ENCODE measurements at places on chromosomes 1 and 21.

GRCh38 chr1:240285540-240285939 lies 193.9 kb downstream of the FMN2 start:
- DNase-seq = no peak

GRCh38 chr1:86289746-86290145 lies 106.4 kb downstream of the ODF2L start:
- no peak for DNase-seq

GRCh38 chr1:8317647-8318381 lies at the start of gene SLC45A1:
TSS of gene SLC45A1 (plus strand) at chr1:8318114. CDS start at chr1:8324330, 6,216 bp downstream.
- DNase-seq = peak; percentile 86

DNA sequence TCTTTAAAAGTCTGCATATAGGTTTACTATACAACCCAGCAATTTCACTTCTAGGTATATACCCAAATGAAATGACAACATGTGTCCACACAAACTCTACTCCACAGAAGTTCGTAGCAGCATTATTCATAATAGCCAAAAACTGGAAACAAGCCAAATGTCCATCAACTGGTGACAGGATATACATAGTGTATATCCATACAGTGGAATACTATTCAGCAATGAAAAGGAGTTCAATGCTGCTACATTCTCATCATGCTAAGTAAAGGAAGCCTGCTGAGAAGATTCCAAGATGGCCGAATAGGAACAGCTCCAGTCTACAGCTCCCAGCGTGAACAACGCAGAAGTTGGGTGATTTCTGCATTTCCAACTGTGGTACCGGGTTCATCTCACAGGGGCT lies 200.6 kb downstream of the PATJ start:
- DNase-seq = no peak

- DNase-seq = no peak
Observed at GRCh38 chr1:201279313-201279712, 4.0 kb upstream of the PKP1 start.

GRCh38 chr1:162690672-162691434 lies 58.6 kb downstream of the DDR2 start:
- no peak for DNase-seq

DNA sequence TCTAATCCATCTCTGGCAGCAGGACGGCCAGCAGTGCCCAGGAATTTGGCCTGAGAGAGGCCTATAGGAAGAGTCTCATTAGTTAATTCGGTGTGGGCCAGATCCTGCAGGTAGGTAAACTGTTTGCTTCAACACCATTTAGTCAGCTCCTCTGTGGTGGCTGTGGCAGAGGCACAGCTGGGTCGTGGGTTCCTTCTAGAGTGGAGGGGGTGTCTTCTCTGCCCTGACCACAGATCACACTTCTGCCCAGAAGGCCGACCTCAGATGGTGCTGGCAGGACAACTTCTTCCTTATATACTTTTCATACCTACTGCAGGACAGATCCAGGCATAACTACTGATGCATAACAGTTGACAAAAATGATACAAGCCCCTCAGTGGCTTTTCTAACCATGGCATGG lies 281.4 kb downstream of the RPS6KC1 start:
- no peak for DNase-seq

GRCh38 chr1:230992100-230992774 lies 13.3 kb downstream of the ARV1 start:
- no peak for DNase-seq

DNA sequence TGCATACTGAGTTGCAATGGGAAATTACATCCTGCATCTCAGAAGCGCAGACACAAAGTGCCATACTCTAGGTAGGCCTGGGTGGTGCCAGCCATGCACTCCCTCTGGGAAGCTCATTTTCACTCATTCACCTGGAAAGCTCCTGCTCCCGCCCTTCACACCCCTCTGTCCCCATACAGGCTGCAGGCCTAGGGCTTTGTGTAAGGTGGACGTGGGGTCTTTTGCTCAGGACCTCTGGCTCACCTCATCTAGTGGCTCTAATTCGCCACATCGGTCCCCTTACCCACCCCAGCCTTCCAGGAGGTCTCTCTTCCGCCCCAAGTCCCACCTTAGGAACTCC lies 751 bp downstream of the MRPS15 start:
- DNase-seq = no peak

GRCh38 chr1:223714849-223715603 lies 2.7 kb downstream of the CAPN2 start:
- no peak for DNase-seq

DNA sequence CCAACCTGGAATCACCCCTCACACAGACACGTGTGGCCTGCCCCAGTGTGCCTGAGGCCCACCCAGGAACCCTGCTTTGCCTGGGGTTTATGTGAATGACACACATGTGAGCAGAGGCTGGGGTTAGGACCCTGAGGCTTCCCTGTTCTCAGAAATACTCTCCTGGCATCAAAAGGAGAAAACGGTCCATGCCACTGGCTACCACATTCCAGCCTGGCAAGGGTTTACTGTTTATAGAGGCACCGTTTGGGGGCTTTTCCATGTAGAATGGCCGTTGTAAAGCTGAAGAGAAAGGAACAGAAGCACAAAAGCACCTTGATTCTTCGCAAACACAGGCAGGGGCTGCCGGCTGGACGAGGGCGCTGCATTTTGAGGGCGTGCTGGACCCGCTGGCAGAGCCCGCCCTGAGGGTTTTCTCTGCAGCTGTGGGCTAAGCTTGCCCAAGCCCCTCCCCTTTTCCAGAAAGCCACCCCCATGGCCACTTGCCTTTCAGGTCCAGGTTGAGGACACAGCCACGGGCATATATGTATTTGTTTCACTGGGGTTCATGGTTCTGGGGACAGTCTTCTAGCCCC lies 13.0 kb downstream of the TFF3 start:
- DNase-seq = no peak

GRCh38 chr1:208475951-208476845 lies 232.0 kb upstream of the PLXNA2 start:
- no peak for DNase-seq

- DNase-seq = no peak
Observed at GRCh38 chr1:91613595-91613994, 112.9 kb downstream of the CDC7 start.

- DNase-seq = no peak
Observed at GRCh38 chr1:69833536-69833935, 265.8 kb downstream of the LRRC7 start.

DNA sequence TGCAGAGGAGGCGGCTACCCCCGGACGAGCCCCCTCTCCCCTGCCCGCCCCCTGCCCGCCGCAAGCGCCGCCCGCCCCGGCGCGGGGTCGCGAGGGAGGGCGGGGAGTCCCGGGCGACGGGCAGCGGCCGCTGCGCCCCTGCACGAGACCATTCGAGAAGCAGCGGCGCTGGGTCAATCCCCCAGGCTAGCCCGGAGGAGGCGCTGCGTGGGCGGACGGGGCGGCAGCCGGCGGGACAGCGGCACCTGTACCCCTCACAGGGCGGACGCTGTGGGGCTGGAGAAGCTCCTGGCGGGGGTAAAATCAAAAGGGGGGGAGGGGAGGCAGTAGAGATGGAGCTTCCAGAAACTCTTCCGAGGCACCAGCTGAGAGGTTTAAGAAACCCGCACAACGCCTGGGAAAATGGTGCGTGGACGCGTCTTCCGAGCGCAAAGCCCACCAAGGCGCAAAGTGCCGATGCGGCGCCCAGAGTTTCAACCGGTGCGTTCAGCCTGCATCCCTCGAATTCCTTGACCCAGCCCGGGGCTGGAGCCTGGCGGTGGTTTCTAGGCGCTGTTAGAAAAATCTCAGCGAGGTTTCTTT lies at the start of gene PLPPR5:
TSS of gene PLPPR5 (minus strand) at position 1 of the 582 bp plus-strand sequence. CDS start 190 bp downstream, outside the sequence.
- DNase-seq = peak; percentile 19

- DNase-seq = no peak
Observed at GRCh38 chr1:177172866-177173265, 2.1 kb downstream of the BRINP2 start.

DNA sequence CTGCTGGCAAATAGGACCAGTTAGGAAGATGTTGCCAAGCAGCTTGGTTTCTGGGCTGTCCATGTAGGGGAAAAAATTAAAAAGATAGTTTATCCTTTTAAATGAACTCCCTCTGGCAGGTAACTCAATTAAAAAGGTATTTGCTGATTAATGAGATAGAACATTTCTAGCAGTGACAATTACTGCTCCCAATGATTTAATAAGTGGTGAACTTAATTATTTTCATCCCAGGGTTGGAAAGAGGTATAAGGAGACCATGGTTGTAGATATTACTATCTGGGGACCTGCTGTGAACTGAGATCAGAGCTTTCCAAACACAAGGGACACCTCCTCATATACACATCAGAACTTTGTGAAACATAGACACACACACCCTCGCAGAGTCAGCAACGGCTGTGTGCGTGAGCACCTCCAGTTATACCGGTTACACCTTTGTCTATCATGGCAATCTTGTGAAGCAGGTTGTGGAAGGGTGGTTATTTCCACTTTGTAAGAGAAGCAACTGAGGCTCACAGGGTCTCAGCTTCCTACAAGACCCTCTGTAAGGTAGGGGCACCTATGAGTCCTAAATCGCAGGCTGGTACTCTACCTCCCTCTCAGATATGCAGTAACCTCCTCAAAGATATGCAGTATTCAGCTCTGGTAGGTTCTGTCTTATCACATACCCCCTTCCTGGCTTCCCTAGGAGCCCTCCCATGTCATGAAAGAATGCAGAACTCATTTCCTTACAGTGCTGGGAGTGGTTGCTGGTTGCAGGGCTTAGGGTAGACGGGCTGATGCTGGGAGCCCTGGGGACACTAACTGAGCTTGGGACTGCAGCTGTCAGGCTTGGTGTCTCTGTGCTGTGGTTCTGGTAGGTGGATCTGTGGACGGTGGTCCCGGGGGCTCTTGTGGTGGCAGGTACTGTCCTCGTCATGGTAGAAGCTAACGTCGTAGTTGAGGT lies 18.5 kb upstream of the MAGOH start:
- DNase-seq = no peak

DNA sequence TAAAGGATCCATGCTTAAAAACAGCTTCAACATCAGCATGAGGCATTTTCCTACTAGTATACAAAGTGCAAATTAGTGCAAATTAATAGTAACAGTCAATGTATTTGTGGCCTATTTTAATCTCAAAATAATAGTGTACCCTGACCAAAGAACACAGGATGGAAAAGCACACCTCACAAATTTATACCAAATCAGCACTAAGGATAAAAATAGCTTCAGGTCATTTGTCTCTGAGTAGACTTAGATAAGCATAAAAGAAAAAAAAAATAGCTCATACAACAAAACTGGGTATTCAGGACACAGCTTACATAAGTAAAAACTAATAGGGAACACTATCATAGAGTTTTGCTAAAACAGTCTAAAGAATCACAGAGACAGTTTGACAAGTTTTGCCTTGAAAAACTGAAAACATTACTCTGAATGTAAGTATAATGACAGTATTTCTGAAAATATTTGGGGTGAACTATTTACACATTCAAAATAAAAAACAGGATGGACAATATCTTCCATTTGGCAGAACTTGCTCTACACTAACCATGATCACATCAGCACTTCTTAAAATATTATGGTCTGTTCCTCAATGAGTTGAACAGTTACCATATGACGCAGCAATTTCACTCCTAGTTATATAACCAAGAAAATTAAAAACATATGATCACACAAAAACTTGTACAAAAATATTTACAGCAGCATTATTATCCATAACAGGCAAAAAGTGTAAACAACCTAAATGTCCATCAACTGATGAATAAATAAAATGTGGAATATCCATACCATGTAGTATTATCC lies 46.3 kb downstream of the RNF115 start:
- no peak for DNase-seq

DNA sequence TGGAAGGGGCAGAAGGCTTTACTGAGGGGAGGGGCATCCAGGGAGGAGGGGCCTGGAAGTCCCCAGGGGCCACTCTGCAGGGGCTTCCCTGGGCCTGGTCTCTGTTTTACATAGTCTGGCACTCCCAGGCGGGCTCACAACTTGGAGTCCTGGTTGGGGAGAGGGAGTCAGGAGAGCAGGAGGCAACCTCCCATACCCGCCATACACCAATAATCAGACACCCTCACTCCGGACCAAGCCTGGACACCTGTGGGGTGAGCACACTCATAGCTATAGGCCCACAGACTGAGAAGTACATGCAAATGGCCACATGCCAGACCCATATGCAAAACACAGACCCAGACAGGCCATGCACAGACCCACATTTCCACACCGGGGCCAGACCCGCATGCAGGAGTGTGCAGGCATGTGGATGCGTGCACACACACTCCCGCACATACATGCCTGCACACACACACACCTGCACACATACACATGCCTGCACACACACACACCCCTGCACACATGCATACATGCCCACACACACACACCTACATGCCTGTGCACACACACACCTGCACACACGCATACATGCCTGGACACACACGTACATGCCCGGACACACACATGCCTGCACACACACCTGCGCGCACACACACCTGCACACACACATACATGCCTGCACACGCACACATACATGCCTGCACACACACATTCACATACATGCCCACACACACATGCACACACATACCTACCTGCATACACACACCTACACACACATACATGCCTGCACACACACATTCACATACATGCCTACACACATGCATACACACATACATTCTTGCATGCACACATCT lies 89.5 kb upstream of the RUNX3 start:
- DNase-seq = no peak

GRCh38 chr21:43352568-43353281 lies 74.2 kb downstream of the SIK1 start:
- DNase-seq = no peak

DNA sequence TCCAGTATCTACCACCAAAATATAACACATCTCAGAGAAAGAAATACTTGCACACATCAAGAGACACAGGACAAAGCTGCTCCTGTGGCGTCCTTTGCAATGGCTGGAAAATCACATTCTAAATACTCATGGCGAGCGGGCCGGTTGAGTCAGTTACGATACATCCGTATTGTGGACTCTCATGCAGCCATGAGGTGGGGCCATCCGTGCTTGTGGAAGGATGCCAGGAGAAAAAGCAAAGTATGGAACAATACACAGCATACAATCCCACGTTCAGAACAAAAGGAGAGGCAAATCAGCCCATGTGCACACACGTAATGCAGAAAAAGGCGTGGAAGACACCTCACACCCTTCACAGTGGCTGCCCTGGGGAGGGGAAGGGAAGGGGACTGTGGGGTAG lies 13.1 kb downstream of the ATP13A2 start:
- DNase-seq = no peak
